Omental fat pad (tissue), 4 donors: ENCODE measurements at places on chromosomes 4 and X.

DNA sequence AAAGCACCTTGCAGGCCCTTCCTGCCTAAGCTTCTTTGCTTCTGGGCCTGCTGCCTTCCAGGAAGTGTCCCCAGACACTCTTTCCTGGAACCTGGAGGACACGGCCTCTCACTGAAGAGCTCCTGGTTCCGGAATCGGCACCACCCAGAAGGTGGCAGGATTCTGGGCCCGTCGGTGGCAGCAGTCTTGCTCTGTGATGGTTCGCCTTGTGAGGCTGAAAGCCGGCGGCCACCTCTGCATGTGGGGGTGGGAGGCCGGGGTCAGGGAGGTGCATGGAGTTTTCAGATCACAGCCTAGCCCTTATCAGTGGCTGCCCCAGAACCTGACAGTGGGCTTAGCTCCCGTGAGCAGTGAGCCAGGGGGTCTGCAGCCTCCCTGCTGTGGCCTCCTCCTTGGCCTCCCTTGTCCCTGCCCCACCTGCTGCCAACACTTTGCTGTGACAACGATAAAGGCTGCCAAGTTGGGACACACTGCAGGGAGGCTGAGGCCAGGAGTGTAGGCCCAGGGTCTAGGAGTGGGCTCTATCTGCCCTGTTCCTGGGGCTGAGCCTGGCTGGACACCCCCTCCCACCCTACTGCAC, 30.8 kb upstream of the GPR78 start:
- no peak for DNase-seq

DNA sequence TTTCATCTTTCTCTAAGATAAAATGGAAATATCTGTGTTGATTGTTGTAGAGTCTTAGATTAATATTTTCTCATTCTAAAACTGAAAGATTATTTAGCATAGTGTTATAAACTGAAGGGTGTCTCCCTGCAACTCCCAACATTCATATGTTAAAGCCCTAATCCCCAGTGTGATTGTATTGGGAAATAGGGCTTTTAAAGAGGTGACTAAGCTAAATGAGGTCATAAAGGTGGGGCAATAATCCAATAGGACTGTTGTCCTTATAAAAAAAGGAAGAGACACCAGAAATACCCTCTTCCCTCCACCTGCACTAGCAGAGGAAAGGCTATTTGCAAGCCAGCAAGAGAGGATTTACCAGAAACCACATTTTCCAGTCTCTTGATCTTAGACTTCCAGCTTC, 1626.4 kb downstream of the C4orf33 start:
- DNase-seq: no peak

DNA sequence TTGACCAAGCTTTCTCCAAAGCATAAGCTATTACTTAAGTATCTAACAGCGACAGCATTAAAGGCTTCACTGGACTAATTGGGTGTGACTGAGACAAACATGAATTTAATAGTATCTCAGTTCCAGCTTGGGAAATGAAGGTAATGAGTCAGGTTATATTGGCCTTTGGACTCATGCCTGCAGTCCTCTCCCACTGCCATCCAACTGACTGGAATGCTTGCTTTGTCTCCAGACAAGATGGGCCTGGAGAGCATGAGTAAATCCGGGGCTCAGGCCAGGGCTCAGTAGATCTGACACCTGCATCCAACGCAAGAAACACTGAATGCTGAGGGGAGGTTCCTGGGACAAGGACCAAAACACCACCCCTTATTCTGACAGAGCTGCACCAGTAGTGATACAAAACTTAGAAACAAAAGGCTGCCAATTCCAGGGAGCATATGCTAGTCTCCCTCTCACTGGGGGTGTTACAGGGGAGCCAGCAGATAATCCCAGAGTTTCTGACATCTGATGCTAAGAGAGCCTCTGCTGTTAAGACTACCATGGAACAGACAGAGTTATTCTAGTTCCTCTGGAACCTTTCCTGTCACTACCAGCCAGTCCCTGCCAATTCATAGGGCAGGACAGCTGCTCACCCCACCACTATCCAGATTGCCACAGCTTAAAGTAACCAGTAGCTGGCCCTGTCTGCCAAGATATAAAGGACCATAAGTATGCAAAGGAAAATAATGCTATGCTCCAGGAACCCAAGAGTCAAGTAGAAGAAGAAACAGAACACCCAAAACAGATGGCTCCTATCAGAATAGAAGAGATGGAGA, 293.8 kb downstream of the IQCM start:
- no peak for DNase-seq

DNA sequence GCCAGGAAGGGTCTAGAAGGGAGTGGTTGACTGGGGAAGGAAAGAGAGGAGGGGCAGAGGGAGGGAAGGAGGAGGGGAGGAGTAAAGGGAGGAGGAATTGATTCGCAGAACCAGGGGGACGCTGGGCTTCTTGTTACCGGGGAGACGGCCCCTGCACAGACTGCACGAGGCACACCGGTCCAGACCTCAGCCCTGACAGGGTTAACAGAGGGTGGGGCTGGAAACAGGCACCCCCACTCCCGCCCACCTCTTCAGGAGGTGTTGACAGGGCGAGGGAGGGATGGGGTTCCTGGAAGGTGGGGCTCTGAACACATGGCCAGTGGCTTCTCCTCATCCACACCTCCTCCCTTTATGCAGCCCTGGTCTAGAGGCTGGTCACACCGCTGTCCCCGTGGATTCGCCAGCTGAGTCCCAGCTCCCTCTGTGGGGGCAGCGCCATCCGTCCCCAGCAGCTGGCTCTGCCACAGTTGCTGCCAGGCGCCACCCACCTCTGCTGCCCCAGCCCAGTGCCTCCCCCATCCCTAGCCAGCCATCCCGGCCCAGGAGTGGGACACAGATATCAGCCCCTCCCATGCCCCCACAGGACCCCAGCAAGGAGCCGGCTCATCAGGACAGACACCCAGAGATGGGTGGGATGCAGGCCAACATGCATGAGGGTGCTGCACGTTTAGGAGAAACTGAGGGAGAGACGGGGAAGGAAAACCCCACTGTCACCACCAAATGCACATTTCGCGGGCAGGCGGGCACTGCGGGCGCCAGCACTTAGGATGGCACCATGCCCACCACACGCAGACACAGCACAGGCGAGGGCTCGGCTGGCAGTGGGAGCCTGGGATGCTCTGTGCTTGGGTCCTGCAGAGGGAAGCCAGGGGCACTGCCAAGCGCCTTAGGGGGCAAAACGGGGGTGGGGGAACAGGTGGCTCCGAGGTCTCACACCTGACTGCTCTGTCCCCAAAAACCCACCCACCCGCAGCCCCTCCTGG, 87.6 kb downstream of the ABLIM2 start:
- no peak for DNase-seq

- no peak for DNase-seq
Observed at GRCh38 chr4:139239127-139239772, 40.8 kb downstream of the MGARP start.

GRCh38 chrX:22395372-22395771, 122.7 kb downstream of the CBLL2 start:
- no peak for DNase-seq

GRCh38 chr4:172514011-172514410, 654.6 kb upstream of the GALNT7 start:
- DNase-seq: no peak

- no peak for DNase-seq
Observed at GRCh38 chr4:52711834-52712250, 39.4 kb downstream of the ERVMER34-1 start.

DNA sequence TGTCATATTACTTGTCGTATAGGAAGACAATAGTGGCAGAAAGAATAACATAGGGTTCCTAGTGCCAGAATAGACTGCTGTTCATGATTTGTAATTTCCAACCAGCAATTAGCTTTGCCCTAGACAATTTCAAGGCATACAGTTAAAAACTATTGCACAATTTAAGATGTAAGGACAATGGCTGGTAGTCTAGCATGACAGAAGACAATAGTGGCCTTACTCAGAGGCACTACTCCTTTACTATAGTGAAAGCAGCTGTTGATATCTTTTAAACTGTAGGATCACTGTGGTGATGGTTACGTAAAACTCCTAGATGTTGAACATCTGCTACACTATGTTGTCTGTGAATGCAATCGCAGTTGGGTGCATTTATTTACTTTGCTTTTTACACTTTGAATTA, 234.5 kb downstream of the RBMX2 start:
- DNase-seq: no peak

DNA sequence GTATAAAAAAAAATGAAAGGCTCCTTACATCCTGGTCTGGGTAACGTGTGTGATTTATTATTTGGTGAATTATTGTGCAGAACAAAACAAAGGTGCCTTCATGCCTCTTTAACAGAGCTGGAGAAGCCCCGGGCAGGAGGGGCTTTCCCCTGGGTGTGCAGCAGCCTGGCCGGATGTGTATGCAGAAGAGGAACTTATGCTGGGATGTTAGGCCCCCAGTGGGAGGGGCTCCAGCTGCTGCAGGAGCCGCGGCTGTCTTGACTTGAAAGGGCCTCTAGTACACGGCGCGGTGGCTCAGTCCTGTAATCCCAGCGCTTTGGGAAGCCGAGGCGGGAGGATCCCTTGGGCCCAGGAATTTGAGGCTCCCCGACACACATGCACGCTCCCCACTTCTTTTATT, 16.0 kb downstream of the CCNQ start:
- DNase-seq: no peak

DNA sequence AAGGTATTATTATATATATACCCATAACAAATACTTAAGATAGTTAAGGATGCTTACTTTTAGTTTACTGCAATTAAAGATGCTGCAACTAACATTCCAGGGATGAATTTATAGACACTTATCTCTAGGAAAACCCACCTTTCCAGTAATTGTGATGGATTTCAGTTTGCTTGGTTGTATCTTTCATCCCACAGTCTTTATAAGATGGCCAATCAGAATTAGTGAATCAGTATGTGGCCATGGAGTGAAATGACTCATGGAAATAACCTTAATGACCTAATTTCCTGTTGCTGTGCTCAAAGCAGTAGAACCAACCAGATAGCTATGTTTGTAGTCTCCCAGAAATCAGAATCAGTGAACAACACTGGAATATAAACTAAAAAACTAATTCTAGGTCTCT, 26.4 kb downstream of the MOSPD2 start:
- DNase-seq: no peak

GRCh38 chr4:168679819-168680218, 183.0 kb downstream of the PALLD start:
- no peak for DNase-seq

DNA sequence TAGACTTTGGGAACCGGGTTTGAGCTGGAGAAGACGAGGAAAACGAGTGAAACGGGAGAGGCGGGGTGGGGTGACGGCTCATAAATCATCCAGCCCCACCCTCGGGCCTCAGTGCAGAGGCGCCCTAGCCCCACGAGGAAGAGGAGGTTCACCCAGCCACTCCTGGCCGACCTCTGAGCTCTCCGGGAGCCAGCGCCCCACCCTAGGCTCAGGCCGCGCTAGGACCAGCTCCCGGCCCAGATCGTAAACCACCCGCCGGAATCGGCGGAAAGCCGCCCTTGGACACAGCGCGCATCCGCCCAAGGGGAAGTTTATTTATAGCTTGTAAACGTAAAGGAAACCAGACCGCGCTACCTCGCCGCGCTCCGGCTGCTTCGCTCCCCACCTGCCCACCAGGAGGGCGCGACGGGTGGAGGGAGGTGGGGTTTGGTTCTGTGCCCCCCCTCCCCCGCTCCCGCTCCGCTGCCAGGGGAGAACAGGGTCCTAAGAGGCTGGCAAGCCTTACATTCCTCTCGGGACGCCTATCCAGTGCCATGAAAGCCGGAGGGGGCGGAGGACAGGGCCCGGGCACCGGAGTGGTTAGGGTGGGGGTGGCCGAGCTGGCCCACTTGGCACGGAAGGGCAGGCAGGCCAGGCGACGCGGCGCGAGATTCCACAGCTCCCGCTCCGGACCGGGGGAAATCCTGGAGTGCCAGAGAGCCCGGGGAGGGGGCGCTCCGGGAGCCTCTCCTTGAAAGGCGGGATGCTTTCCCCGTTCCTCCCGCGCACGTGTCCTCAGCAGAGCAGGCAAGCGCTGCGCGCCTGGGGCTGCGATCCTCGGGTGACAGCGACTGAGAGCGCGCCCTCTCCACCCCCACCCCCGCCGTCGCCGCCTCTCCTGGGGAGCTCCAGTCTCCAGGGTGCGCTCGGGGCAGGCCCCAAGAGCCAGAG, 84.2 kb downstream of the BCOR start:
- DNase-seq: no peak

- DNase-seq: no peak
Observed at GRCh38 chr4:8333726-8334460, 64.3 kb downstream of the HTRA3 start.

DNA sequence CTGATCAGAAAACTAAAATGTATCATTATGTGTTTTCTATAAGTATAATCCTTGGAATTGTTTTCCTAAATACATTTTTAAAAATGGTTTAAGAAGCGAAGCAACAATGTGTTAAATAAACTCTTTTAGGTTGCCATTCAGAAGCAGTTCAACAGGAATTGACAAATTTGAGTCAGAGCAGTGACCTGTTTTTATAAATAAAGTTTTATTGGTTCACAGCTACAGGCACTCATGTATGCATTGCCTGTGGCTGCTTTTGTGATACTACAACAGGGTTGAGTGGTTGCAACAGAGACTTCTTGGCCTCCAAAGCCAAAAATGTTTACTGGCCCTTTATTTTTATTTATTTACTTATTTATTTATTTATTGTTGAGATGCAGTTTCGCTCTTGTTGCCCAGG, 99.5 kb downstream of the FRMPD4 start:
- no peak for DNase-seq

DNA sequence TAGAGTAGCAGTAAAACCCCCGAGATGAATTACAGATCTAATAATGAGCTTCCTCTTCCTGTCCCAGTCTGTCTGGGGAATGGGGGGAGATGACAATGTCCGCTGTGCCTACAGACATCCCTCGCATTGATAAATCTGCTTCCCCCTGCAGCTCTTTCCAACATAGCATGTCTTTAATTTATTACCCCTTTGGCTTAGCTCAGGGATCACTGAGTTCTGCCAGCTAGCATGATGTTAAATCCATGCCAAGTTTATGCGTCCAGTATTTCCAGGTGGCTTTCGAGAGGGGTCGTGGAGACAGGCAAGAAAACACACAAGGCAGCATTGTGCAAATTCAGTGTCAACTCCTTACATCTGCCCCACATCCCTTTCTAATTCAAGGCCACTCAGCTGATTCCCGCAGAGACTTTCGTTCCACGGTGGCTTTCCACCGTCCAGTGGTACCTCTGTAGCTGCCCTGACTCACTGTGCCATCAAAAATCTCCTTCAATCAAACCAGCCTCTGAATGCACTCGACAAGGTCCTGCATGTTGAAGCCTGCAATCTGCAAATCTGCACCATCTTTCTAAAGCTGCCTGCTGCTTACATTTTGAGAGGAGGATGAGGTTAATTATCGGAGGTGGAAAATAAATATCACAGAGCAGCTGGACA, 75.1 kb downstream of the MXRA5 start:
- DNase-seq: no peak

- DNase-seq: no peak
Observed at GRCh38 chrX:45745479-45745878, 544.8 kb upstream of the DIPK2B start.

- no peak for DNase-seq
Observed at GRCh38 chr4:184807256-184807655, 18.5 kb downstream of the ACSL1 start.

DNA sequence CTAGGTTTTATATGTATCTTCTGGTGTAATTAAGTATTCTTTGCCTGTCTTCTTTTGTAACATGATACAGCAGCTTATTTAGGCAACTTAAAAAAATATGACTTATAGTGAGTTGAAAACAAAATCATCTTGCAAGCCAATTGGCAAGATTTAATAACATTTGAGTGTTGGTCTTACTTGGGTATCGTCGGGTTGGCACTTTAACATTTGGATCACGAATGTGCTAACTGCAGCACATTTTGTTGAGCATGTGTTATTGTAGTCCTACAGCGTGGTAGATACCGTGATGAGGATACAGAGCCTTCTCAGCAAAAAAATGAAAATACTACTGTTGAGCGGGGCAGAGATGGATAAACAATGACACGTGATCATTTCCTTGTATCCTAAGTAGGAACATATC, 295.3 kb downstream of the ARHGAP10 start:
- DNase-seq: no peak
